Activated CD8-positive, alpha-beta memory T cell treated with anti-CD3 and anti-CD28 coated beads for 4 hours (primary cell): ENCODE measurements at places on chromosomes 5 and 9.

DNA sequence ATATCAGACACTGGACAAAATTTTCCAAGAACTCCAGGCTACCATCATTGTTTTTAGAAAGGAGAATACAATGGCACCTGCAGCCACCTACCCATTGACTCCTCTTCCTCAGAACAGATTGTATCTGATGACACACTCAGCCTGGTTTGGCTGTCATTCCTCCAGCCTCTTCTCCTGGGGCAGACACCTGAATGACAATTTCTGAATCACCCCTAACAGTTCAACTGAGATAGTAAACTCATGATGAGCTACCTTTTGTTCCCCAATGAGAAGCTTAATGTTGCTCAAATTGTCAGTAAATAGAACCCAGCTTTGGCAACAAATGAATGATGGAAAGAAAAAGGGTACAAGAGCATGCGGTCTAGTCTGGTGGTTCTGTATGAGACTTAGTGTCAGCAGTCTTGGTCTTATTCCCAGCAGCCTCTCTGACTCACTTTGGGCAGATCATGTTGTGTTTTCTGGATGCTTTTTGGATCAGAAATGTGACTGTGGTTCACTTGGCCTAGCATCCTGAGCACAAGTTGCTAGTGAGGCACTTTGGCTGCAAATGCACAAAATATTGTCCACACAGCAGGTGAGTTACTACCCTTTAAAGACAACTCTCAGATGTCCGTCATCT lies 78.3 kb downstream of the MAMDC2 start:
- DNase-seq, result no peak

DNA sequence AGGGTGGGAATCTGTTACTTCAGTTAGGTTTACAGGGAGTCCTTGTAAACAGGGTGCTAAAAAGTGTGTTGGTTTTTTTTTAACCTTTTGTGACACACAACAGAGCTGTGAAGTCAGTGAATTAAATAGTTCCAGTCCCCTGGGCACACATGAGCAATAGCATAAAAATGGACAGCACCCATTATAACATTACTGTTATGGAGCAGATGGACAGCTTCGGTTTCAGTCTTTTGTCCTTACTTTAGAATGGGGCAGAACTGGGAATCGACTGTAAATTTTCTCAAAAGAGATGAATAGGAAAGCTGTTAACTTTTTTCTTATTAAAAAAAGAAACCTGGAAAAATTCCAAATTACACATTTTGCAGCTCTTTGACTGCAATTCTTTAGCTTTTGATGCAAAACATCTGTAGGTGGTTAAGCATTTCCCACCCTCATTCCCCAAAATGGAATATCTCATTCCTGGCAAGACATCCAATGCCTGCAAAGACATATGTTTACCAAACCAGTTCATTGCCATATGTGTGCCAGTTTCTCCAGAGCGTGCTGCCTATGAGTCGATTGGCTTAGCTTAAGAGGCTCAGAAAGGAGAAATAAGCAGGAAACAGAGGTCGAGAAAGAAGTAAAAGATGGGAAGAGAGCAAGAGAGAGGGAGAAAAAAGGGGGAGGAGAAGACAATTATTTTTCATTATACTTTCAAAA lies 212.3 kb upstream of the TMEM161B start:
- no peak for DNase-seq

GRCh38 chr5:111772456-111773122 lies 15.6 kb upstream of the NREP start:
- DNase-seq, result no peak

- DNase-seq, result no peak
Measured at GRCh38 chr9:134915046-134915985, 2.4 kb downstream of the FCN1 start.

DNA sequence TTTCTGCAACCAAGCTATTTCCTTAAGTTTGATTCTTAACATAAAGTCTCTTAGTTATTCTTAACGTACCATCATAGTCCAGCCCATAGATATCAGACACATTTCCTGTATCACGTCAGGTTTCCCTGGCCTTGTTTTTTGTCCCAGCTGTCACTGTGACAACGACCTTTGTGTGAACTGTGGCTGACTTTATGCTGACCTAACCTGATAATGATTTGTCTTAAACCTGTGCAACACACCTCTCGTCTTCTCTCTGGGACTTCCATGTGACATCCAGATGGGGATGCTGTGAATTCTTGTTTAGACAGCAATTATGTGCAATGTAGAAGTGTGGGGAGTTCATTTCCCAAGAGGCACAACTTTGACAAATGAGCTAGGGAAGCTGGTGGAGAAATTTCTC lies 662.8 kb downstream of the PTPRD start:
- no peak for DNase-seq

DNA sequence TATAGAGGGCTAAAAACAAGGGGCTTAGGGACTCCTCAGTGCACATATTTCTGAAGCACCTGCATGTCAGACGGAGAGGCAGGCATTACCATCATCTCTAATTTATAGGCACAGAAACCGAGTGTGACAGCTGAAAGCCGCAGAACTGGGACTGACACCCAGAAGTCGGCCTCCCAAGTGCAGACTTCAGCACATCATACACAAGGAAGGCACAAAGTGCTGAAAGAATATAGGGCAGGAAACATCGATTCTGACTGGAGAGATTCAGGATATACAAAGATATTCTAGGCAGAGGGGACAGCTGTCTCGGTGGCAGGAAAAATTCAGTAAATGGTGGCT lies 11.2 kb downstream of the MRPS27 start:
- no peak for DNase-seq

GRCh38 chr5:72817671-72818266 lies 1.3 kb downstream of the TNPO1 start:
- no peak for DNase-seq

GRCh38 chr9:16870596-16871335 lies at the start of gene BNC2:
TSS of gene BNC2 (minus strand) at chr9:16870670. CDS start at chr9:16870648, 22 bp downstream.
- DNase-seq, result no peak

- DNase-seq, result no peak
Measured at GRCh38 chr5:58849223-58849622, 266.3 kb downstream of the RAB3C start.

DNA sequence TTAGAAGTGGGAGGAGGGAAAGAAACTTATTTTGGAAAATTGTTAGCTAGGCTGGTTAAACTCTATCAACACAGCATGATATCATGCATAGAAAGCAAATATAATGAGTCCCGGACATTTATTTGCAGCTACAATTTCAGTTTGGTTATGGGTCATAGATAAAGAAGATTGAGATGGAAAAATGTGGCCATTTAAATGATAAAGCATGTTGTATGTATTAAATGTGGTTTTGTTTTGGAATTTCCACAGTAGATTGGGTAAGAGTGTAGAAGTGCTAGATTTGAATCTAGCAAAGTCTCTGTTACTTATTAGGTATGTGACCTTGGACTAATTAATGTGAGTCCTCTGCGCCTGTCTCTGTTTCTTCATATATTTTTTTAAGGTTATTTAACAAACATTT lies 217.4 kb downstream of the KDM4C start:
- no peak for DNase-seq

- no peak for DNase-seq
Measured at GRCh38 chr9:98793031-98793430, 3.3 kb downstream of the ANKS6 start.
